ENCODE measurements at places on chromosomes 1 and 21.
A peak's percentile ranks its signal among the peaks of the same experiment; 100 is the strongest.

DNA sequence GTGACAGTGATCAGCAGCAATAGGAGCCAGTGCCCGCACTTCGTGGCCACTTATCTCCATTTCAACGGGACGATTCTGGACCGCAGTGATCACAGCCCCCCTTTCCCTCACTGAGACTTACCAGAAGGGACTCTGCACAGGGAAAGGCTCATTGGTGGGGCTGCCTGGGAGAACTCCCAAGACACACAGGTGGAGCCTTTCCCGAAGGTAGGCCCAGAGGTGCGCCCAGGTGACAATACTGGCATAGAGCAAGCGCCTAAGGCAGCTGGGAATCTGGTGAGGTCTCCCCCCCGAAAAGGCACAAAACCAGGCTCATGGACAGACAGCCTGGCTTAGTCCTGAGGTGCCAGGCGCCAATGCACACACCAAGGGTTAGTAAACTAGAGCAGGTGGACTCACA is 318.9 kb downstream of the AJAP1 start:
- no peak for DNase-seq

DNA sequence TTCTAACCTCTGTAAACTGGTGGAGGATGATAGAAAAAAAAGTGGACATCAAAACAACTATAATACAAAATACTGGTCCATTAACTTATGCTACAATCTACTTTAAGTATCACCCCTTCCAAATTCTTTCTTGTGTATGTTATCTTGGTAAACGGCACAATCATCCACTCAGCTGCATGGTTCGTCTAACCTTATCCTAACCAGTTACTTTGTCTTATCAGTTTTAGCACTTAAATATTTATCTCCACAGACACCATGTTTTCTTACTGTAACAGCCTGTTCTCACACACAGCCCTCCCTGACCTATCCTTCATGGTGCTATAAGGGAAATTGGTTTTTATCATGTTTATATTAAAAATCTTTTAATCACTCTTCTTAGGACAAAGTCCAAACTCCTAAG is 157.2 kb downstream of the PTGER3 start:
- no peak for DNase-seq

DNA sequence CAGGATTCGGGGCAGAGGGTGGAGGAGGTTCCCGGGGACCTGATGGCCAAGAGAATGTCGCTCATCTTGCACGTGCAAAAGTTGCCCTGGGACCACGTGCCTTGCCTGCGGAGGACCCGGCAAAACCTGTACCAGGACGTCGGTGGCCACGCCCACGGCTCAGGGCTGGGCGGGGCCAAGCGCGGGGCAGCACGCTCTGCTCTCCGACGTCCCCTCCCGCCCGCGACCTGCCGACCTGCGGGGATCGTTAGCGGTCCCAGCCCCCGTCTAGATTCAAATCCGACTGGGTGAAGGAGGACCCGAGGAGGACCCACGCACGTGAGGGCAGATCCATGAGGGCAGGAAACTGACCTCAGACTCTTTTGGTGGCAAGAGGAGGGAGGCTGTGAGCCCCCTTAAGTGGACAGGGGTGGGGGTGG is at the start of gene C1orf167:
Gene C1orf167 (plus strand): TSS at position 206 of the 419 bp plus-strand sequence. CDS start 2,208 bp downstream, outside the sequence.
- DNase-seq, result peak; percentile 24

- DNase-seq, result no peak
These were observed 14.2 kb upstream of the CASQ2 start for GRCh38 chr1:115782571-115783281.

- no peak for DNase-seq
These were observed 105.6 kb upstream of the UBE2U start for GRCh38 chr1:64097859-64098258.

DNA sequence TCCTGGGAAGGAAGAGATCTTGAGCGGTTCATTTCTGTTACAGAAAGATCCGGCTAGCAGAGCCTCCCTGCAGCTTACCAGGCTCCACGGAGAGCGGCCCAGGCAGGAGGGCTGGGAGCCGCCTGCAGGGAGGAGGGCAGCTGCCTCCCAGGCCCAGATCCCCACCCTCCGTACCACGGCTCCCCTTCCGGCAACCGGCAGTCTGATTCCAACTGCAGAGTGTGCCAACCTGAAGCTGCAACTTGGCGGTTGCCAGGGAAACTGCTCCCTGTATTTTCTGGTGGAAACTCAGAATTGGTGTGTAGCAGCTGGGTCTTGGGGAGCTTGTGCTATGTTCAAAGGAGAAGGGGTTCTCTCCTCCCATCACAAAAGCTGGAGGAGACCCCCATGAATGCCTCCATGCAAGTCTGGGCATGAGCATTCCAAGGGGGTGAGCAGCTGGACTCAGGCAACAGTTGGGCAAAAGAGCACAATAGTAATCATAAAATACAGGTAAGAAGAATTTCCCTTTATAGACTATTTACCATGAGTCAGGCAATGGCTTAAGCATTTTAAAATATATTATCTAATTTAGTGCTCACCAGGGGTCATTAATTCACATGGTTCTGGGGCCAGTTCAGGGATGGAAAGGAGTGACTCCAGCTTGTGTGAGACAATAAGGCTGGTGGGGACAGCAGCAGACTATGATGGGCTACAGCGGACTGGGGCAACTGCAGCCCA is 46.1 kb upstream of the KAZN start:
- DNase-seq, result no peak

DNA sequence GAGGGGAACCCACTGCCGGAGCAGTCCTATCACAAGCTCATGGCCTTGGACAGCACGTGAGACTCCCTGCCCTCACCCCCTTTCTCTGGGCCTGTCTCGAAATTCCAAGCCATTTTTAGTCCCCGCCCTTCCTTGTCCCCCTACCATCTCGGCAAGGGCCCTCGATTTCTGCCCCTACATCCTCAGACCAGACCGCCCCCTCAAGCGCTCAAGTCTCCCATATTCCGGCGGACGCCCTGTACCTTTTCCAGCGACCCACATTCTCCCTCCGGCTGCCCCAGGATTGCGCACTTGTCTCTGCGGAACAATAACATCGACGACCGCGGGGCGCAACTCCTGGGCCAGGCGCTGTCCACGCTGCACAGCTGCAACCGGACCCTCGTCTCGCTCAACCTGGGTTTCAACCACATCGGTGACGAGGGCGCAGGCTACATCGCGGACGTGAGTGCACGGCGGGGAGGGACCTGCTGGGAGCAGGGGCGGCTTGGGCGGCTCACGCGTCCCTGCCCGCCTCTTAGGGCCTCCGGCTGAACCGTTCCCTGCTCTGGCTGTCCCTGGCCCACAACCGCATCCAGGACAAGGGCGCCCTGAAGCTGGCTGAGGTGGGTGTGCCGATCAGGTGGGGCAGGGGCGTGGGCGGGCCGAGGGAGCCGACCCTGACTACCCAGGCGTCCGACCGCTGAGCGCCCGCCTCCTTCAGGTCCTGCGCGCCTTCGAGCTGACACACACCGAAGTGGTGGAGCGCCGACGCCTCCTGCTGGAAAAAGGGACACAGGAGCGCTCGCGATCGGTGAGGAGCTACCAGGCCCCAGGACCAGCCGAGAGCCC is 7.0 kb downstream of the LRRC71 start:
- peak; percentile 58 for DNase-seq

DNA sequence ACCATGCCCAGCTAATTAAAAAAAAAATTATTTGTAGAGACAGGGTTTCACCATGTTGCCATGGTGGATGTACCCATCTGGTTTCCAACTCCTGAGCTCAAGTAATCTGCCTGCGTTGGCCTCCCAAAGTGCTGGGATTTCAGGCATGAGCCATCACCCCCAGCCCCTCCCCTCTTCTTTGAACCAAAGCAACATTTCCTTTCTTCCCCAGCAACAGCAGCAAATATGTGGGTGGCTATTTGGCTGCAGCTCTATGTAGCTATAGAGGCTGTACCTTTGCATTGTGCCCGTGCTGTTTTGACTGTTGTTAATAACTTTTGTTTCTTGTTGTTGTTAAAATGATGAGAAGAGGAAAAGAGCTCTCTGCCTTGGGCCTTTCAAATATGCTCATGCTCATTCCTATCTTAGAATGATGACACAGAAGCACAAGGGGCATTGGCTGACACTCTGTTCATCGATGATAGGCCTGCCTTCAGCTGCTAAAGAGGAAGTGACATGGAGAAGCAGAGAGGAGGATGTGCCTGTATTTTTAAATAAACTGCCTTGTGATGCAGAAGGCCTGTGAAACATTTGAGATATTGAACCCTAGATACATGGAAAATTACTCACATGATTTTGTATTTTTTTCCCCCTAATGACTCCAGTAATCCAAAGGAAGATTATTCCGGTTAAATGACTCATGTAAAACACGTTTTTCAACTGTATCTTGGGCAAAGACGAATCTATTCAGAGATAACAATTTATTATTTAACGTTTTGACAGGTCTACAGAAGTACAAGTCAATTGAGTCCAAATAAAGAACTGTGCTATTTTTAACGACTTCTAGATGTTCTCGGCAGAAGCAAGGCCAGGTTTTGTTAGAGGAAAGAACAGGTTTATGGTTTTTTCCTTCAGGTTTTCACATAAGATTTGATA is 20.5 kb upstream of the XPR1 start:
- DNase-seq, result no peak

GRCh38 chr21:18468790-18469189 is 65.2 kb upstream of the TMPRSS15 start:
- no peak for DNase-seq

DNA sequence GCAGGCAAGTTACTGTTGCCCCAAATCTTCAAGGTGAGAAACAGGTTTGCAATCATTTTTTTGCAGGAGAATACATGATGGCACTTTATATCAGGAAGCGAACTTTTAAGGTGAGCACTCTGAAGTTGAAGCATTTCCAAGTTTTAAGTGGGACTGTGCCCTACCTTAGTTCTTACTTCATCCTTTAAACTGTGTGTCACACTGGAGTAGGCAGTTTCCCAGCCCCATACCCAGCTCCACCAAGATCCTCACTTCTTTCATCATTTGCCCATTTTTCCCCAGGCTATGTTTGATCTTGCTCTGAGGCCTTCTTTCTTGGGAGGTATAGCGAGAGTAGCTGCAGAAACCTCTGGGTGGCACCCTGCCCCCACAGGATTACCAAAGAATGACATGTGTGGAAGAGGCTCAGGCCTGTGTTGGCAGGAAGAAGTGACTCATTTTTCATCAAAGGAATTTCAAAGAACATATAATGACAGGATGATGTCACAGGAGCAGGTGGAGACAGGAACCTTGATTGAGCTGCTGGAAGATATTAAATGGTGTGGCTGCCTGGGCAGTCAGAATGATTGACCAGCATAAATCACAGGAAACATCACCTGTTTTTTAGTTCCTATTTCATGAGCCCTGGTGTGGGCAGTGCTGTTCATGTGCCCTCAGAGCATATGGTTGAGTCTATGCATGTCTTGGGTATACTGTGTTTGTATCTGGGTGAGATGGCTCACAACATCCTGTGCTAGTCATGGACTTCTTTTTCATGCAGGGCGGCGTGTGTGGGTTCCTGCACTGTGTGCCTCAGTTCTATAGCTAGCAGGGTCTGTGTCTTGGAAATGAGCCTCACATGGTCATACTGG is 20.8 kb upstream of the MACF1 start:
- DNase-seq, result peak; percentile 91

GRCh38 chr1:234633246-234634003 is 23.4 kb upstream of the IRF2BP2 start:
- no peak for DNase-seq

- DNase-seq, result no peak
These were observed 59.2 kb downstream of the CD34 start for GRCh38 chr1:207851696-207852095.

DNA sequence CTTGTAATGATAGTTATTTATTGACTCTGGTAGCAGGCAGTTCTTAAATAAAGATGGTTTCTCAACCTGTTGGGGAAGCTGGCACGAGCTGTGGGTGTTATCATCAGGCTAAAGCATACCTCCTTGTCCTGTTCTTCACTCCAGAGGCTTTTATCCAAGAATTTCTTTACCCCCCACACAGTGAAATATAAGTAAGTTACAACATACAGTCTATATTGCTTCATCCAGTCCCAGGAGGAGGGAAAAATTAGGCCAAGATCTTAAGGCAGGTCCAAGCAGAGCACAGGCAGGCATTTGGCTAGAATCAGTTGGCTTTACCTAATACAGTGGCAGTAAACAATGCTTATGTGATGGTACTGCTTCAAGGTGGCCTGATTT is 6.3 kb downstream of the TMEM81 start:
- DNase-seq, result no peak

DNA sequence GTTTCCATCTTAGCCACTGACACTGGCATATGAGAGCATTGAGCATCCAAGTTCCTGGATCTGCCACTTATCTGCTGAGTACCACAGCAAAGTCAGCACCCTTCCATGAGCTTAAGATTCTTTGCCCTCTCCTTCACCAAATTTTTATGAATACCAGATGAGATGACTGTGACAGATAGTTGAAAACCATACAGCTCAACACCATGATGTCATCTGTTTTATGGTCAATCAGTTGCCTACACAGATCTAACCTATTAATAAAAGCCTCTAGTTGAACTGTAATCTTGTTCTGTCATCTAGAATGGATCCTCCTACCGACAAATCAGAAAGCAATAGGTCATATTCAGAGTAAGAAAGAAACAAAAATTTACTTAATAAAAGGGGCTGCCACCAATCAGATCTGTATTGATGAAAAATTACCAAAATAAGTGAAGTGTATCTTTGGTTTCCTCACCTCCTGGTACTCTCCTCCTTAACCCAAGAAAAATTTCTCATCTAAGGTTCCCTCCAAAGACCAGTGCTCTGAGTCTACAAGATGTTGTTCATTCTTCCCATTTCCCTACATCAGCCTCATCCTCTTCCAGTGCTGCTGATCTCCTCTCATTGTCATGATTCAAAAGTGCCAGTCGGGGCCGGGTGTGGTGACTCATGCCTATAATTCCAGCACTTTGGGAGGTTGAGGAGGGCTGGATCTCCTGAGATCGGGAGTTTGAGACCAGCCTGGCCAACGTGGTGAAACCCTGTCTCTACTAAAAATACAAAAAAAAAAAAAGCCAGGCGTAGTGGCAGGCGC is 138.8 kb upstream of the CTTNBP2NL start:
- DNase-seq, result no peak

DNA sequence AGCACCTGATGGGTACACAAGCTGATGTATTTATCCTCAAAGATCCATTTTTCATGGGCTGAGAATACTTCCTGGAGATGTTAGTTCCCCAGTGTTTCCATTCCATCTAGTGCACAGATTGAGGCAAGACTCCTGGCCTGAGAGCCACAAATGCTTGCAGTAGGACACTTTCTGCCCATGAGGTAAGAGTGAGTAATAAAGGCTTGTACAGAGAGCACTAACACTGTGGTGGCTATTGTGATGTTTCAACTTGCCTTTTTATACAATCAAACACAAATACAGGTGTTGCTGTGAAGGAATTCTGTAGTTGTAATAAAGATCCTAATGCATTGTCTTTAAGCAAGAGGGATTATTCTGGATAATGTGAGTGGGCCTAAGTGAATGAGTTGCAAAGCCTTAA is 186.1 kb upstream of the ADAMTS5 start:
- DNase-seq, result no peak

DNA sequence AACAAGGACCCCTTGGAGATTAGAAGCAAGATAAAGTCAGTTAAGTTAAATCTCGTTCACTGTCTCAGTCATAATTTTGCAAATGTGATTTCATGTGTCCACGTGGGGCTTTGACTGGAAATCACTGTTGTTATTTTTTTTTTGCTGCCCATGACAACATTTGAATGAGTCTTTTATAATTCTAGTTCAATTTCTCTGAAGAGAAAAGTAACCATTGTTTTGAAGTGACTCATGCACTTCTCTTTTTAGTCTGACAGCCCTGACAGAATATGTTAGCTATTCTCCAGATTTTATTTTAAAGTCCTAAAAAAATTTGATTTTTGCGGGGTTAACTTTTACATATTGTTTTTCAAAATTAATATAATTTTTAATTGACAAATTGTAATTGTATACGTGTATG is 30.7 kb upstream of the NLRP3 start:
- no peak for DNase-seq

GRCh38 chr1:235648407-235648907 is 1.1 kb downstream of the GNG4 start:
- no peak for DNase-seq

- no peak for DNase-seq
These were observed 403.2 kb upstream of the B3GALT2 start for GRCh38 chr1:193589597-193590040.
